EH (cell line): ENCODE measurements at places on chromosomes 12 and 14.

GRCh38 chr14:32472512-32473463 lies 143.7 kb downstream of the AKAP6 start:
- peak; percentile 91 for DNase-seq

DNA sequence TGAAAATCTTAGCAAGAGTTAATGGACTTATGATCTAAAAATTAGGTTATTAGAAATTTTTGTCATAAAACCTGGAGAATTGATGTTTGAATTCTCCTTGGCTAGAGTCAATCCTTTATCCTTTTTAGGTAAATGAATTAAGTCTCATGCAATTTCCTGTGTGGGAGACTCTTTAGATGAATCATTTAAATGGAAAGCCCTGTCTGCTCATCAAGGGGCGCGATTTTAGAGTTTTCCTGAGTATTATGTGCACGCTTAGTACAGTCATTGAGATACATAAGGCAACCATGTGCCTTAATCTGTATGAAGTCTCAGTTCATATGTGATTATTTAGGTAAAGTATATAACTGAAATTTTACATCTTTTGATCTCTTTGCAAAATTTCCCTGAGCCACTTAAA lies 974.7 kb downstream of the NRXN3 start:
- DNase-seq = peak; percentile 52

DNA sequence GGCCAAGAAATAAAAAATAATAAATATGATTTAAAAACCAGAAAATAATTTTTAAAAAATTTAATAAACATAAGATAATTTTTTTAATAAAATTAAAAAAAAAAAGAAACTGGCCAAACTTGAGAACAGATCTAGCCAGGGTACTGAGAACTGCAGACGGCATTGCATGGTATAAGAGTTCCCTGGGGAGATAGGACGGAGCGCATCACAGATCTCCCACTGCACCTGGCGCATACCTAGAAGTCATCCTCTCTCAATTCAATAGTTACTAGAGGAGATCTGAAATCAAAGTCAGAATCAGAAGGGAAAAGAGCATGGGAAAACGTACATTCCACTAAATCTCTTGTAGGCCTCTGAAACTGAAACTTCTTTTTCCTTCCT lies 58.9 kb upstream of the BCL2L14 start:
- no peak for DNase-seq

DNA sequence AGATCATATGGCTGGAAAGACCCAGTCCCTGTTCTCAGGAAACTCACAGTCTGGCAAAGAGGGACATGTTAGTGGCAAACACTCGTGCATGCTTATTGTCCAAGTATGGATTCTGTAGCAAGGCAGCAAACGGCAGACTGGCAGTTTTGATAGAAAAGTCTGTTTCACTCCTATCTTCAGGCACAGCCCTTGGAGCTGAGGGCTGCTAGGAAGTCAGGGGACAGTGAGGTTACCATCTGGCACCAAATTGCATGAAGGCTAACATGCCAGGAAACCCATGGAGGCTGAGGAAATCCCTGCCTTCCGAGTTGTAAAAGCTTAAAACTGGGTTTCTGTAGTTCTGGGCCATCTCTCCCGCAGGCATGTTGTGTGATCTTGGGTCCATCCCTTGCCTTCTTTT lies 32.9 kb downstream of the CALM1 start:
- DNase-seq = no peak

DNA sequence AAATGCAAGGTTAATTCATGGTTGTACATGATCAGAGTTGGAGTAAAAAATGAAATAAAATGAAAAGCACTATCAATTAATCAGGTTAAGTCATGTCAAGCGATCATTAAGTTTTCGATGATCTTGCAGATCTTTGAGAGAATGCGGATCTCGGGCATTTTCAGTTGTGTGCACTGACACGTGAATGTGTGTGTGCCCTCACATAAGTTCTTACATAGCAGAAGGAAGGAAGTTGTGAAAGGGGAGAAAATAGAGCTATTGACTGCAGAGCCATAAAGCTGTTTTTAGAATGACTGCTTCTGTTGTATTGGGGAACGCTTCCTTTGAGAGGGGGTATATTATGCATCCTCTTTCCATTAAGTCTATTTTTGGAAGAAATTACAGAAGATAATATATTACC lies 101.3 kb downstream of the HMGA2 start:
- DNase-seq = no peak

GRCh38 chr12:12481631-12482030 lies 81.0 kb downstream of the DUSP16 start:
- DNase-seq = no peak

DNA sequence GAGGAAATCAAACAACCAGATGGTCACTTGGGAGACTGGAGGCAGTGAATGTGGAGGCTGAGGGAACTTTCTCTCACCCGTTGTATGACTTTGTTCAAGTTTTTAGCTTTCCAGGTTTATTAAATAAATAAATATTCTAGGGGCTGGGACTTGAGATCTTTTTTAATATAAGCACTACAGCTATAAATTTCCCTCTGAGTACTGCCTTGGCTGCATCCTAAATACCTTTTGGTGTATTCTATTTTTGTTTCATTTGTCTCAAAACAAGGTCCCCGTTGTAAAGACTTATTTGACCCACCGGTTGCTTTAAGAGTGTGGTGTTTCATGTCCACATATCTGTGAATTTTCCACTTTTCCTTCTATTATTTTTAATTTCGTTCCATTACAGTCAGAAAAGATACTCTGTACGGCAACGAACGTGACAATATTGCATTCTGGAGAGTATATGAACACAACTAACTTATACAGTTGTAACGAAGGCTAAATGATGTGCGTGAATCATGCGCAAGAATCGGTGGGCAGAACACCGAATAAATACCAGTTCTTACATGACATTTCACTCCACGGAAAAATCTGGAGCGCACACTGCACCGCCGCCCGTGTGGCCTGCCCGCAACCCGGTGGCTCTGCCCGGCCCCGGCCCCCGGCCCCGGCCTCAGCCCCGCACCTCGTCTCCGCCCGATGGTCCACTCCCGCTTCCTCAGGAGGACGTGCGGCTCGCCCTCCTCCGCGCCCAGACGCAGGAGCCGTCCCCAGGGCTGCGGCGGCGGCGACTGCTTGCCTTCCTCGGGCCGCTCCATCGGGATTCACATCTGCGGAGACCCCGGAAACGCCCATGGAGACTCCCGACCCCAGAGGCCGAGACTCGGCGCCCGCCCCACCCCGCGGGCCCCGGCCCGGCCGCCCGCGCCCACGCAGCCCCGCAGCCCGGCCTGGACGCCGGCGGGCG lies 602 bp downstream of the CHFR start:
- DNase-seq = no peak

DNA sequence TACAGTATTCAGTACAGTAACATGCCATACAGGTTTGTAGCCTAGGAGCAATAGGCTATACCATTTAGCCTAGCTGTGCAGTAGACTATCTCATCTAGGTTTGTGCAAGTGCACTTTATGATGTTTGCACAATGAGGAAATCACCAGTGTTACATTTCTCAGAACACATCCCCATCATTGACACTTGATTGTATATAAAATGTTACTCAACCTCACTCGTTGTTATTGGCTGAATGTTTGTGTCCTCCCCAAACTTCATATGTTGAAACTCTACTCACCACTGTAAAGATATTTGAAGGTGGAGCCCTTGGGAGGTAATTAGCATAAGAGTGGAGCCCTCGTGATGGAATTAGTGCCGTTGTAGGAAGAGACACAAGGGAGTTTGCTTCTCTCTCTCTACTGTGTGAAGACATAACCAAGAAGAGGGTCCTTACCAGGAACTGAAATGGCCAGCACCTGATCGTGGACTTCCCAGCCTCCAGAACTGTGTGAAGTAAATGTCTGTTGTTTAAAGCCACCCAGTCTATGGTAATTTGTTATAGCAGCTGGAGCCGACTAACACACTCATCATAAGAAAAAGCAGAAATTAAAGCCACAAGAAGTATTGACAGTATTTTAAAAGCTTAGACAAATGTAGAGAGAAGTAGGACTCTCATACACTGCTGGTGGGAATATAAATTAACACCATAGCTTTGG lies 3.2 kb upstream of the MED13L start:
- DNase-seq = no peak

DNA sequence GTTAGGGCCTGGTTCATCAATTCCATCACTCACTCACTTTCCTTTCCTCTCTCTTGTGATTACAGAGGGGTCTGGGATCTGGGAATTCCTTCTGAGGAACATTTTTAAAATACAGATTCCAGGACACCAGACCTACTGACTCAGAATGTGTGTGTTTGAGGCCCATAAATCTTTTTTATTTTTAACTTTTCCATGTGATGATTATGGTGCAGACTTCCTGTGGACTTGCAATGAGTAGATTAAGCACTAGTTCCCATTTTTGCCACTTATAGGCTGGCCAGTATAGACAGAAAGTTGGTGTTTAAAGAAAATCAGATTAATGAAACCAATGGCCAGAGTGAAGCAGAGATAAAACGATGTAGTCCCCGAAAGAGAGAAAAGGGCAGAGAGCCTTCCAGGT lies 28.1 kb downstream of the SLC41A2 start:
- peak; percentile 54 for DNase-seq

- no peak for DNase-seq
These were observed 129.9 kb downstream of the CPNE8 start for GRCh38 chr12:38775457-38775856.

DNA sequence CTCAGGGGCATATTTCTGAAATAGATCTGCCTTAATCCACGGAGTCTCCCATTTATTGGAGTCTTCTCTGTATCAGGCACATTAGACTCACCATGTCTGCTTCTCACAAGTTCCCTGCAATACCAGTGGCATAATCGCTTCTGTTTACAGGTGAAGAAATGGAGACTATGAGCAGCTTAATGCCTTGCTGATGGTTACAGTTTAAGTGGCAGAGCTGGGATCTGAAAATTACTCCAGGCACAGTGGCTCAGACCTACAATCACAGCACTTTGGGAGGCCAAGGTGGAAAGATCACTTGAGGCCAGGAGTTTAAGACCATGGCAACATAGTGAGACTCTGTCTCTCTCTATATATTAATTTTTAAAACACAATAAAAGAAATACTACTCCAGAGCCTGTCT lies 7.3 kb upstream of the RIC8B start:
- DNase-seq = no peak

- DNase-seq = no peak
These were observed 69.7 kb downstream of the RFLNA start for GRCh38 chr12:124364543-124364942.

- DNase-seq = peak; percentile 80
These were observed 804 bp downstream of the GAPDH start for GRCh38 chr12:6534945-6535696.

- no peak for DNase-seq
These were observed 397.7 kb downstream of the MDGA2 start for GRCh38 chr14:47277703-47278102.

DNA sequence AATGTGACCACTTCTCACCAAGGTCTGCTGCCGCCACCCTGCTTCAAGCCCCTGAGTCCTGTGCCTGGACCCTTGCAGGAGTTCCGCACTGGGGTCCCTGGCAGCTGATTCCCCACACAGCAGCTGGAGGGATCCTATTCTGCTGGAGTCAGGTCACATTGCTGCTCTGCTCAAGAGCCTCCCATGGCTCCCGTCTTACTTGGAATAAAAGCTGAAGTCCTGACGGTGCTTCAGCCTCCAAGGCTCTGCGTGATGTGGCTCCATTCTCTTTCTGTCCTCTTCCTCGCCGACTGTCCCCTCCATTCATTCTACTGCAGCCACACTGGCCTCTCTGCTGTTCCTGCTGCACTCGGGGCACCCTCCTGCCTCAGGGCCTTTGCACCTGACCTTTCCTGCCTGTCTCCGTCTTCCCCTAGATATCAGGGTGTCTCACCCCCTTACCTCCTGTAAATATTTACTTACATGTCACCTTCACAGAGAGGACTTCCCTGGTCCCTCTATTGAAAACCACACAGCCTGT lies 7.6 kb upstream of the SDSL start:
- DNase-seq = no peak

DNA sequence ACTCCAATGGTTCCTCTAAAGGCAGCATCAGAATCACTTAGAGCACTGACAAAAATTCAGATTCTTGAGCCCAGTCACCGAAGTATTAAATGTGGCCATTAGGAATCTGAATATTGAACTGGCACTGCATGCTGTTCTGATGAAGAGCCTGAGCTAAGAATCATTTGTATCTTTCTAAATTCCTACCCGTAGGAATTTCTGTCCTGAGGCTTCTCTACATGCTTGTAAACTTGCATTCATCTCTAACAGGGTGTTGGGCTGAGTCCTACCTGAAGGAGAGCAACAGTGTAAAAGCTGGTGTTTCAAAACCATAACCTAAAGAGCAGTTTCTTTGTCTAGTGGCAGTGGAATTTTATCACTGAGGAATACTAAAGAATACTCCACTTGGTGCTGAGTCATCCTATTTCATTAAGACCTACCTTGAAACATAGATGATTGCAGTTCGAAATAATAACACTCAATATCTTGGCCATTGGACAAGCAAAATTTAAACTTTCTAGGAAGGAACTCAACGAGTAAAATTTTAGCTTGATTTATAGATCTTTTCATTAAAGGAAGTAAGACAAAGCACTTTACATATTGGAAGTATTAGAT lies 35.5 kb upstream of the C12orf75 start:
- peak; percentile 36 for DNase-seq

DNA sequence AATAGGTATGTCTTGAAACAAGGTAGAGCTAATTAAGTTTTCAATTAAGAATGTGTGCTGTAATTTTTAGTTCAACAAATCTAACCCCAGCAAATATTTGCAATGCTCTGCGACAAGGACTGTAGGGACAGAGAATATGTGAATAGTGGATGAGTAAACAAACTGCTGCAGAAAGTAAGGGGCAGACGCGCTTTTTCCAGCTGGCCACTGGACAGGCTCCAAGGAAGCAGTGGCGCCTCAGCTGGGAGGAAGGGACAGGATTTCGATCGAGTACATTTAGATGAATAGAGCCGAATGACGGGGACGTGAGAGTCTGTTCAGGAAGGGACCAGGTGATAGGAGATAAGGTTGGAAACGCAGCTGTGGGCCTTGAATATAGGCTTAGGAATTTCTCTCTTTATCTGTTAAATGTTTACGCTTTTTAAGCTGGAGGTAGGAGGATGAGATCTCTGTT lies 69.3 kb downstream of the ELK3 start:
- DNase-seq = no peak

- DNase-seq = no peak
These were observed 29.3 kb downstream of the MYF5 start for GRCh38 chr12:80745851-80746505.

- no peak for DNase-seq
These were observed 21.1 kb downstream of the PRKCH start for GRCh38 chr14:61342486-61342885.

DNA sequence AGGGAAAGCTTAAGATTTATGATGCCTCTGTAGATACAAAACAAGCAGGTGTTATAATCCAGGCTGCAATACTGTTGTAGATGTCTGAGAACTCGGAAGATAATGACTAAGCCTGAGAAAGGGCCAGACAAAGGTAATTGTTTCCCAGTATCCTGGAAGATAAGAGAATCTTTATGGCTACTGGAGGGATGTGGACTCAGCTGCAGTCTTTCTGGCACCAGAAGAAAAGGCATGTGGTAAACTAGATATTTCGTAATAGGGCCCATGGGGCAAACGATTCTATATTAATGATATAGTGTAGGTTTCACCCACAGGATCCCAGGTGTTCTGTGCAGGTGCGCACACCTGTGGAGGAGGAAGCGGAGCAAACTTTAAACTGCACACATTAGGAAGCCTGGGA lies 9.2 kb upstream of the APOLD1 start:
- DNase-seq = no peak
